Activated CD4-positive, alpha-beta memory T cell treated with anti-CD3 and anti-CD28 coated beads, Interleukin-2, amount 10 ng/mL, durations not matched to agents 7 days and 5 days (primary cell): ENCODE measurements at places on chromosomes 2 and 18. TPM values are rescaled to one million over a fixed set of nuclear protein-coding genes. Genes with fewer than 3 reads are reported as not detected.

GRCh38 chr18:58216071-58216481, 172.1 kb downstream of the NEDD4L start:
- DNase-seq: no peak

DNA sequence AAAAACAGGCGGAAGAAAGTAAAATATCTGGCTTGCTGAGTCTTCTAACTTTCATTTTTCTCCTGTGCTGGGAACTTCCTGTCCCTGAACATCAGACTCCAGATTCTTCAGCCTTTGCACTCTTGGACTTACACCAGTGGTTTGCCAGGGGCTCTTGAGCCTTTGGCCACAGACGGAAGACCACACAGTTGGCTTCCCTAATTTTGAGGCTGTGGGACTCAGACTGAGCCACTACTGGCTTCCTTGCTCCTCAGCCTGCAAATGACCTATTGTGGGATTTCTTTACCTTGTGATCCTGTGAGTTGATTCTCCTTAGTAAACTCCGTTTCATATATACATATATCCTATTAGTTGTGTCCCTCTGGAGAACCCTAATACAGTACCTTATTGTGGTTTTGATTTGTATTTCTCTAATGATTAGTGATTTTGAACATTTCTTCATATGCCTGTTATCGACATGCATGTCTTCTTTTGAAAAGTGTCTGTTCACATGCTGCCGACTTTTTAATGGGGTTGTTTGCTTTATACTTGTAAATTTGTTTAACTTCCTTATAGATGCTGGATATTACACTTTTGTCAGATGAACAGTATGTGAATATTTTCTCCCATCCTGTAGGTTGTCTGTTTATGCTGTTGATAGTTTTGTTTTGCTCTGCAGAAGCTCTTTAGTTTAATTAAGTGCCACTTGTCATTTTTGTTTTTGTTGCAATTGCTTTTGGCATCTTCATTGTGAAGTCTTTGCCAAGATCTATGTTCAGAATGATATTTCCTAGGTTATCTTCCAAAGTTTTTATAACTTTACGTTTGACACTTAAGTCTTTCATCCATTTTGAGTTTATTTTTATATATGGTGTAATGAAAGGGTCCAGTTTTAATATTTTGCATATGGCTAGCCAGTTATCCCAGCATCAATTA, 348.8 kb upstream of the SETBP1 start:
- no peak for DNase-seq

DNA sequence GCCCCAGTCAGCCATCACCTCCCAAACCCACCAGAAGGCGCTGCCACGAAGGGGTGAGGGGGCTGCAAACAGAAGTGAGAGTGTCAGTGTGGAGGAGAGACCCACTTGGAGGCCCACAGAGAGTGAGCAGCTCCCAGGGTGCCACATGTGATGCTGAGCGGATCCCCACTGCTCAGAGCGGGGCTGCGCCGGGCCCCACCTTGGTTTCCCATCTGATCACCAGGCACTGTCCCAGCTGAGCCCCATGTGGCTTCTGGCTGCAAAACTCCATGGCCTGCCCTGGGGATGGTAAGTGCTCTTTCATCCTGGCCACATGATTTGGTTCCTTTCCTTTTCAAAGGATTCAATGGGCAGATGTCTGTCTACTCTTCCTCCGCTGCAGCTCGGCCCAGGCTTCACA, 23.8 kb downstream of the SNORC start:
- DNase-seq: no peak

DNA sequence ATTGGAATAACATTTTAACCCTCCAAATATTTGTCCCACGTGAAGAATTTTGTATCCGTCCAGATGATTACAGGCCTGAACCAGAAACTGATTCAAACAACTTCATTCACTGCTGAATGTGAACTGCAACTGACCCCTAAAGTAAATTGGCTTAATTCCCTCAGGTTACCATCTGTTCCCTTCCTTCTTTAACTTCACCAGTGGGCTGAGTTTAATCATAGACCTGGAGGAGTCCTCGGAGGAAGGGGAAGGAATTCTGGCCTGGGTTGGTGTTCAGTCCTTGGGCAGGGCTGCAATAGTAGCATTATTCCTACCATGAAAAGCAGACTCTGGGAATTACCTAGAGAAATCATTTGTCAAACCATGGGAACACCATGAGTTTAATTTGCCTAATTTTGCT, 207.4 kb downstream of the TMEM247 start:
- no peak for DNase-seq

DNA sequence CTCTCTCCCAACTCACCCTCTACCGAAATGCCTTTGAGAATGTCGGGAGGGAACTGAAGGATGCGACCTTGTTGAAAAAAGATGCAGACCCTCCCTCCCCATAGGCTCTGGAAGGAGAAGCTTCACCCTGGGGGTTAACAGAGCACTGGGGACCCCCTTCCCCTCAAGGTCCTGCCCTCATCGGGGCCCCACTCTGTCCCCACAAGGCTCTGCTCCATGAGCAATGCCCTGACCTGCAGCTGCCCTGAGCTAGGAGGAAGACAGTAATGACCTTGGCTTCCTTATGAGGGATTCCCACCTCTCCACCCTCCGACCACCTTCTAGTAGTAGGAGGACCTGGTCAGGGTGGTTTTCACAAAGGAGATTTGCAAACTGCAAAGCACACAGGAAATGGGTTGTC, 44.4 kb upstream of the HPCAL1 start:
- no peak for DNase-seq

The LAMA1 gene
- not detected for total RNA-seq
